ENCODE measurements at places on chromosomes 7 and 10. TPM values are rescaled to one million over a fixed set of nuclear protein-coding genes. Genes with fewer than 3 reads are reported as not detected.

The CYP17A1 gene
- total RNA-seq, result not detected

The PLAU gene
- total RNA-seq, result 1.00 TPM

The UFSP1 gene
- total RNA-seq, result 2.3 TPM

The ZPBP gene
- not detected for total RNA-seq

The MUC12 gene
- 0.18 TPM for total RNA-seq

The LFNG gene
- 31.3 TPM for total RNA-seq

The FKBP9 gene
- total RNA-seq, result 30.4 TPM

The PRKAR2B gene
- 76.4 TPM for total RNA-seq

The RELN gene
- total RNA-seq, result 390 TPM

The USP6NL gene
- 26.0 TPM for total RNA-seq

The ASB15 gene
- total RNA-seq, result 0.64 TPM

The GNB2 gene
- 49.2 TPM for total RNA-seq
